ENCODE measurements at places on chromosomes 3 and 15.

DNA sequence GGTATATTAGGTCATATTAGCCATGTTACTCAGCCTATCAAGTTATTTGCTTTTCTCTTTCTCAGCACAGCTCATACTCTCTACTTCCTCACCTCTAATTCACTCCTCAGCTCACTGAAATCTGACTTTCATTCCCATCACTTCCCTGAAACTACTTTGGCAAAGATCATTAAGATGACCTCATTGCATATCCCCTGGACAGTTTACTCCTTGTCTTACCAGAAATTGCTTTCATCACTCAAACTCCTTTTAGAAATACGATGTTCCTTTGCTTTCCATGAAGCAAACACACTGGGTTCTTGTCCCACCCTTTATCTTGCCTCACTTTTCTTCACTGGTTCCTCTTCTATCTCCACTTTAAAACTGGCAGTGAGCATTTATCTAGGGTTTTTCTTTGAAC, 354.4 kb downstream of the TUSC7 start:
- no peak for DNase-seq

DNA sequence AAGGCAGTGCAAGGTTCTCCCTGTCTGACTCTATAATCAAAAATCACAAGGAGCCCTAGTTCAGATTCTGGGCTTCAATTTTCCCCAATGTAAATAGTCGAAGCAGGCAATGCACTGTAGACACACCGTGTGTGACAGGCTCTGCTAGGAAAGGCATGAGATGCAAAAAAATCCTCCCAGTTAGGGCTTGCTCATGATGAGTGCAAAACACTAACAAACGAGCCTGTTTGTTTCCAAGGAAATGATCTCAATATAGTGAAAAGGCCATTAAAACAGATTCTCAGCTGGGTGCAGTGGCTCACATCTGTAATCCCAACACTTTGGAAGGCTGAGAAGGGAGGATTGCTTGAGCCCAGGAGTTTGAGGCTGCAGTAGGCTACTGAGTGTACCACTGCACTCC, 55.7 kb downstream of the UMPS start:
- no peak for DNase-seq

GRCh38 chr3:188262913-188263683, 109.1 kb downstream of the LPP start:
- peak; percentile 18 for DNase-seq

GRCh38 chr15:28876131-28876844, 9.5 kb upstream of the APBA2 start:
- DNase-seq: no peak

GRCh38 chr3:30076899-30077298, 529.5 kb upstream of the TGFBR2 start:
- DNase-seq: no peak

DNA sequence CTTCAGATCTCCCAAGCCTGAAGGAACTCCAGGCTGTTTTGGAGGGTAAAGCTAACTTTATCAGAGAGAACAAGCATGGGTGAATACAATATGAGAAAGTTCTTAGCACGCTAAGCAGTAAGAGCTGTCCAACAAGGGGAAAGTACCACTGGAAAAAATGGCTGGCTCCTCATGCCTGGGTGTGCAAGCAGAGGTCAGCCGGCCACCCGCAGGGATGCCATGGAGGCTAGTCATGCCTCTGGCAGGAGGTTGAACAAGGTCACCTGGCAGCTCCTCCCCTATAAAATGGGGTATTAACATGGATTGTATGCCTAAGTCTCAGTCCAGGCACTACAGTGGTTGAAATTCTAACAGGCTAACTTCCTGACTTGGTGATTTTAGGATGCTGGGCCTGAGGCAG, 75.4 kb upstream of the SLC6A1 start:
- DNase-seq: no peak

DNA sequence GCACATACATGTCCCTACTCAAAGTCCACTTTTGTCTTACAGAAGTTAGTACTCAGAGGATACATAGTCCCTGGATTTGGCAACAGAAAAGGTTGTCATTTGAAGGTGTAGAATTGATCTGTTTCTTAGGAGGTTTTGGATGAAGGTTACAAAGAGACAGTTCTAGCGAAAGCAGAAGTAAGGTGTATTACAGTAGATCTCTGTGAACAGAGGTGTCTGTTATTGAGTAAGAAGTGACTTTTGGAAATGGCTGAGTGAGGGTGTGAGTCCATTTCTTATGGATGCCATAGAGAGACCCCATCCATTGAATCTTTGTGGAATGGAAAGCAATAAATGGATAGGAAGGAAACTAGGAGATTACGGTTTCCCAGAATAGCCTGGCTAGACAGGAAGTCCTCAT, 5.6 kb downstream of the ZNF662 start:
- no peak for DNase-seq

GRCh38 chr3:193078996-193079753, 161.5 kb upstream of the MB21D2 start:
- DNase-seq: no peak

- no peak for DNase-seq
These were observed 3.6 kb downstream of the CRTAP start for GRCh38 chr3:33117461-33117860.

DNA sequence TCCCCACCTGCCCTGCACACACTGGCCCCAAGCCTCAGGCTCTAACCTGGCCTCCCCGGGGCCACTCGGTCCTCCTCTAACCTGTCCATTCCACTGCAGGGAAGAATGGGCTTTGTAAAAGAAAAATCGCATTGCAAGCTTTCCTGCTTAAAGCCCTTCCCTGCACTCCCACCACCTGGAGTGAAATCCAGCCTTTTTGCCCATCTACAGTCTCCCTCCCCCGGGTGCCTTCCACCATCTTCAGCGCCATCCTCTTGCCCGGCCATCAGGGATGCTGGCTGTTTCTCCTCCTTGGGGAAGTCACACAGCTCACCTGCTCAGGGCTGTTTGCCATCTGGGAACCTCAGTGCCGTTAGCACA, 266.9 kb downstream of the OCA2 start:
- DNase-seq: no peak

- DNase-seq: no peak
These were observed 28.5 kb downstream of the PTPN23 start for GRCh38 chr3:47409284-47409683.

DNA sequence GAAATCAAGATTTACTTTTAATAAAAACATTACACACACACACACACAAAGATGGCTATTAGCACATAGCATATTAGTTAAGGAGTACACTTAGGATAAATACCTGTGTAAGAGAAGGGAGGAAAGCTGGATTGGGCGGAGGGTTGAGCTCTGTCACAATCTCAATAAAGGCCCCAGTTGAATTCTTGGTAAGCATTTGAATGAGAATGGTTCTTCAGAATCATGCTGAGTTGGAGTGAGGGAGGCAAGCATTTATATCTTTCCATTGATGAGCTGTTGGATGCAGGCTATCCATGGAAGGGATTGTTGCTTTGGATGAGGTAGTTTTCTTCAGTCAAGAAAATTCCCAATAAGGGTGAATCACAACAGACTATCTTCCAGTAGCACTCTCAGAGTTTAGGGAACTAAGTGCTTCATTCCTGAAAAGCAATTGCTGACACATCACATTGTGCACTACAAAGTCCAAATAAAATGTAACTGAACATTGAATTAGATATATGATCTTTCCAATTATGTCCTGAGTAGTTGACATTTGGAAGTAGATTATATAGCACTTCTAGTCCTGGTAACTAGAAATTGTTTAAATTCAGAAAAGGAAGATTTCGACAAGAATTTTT, 95.7 kb downstream of the SUCNR1 start:
- no peak for DNase-seq

- no peak for DNase-seq
These were observed 162.5 kb downstream of the FNDC3B start for GRCh38 chr3:172201870-172202236.

DNA sequence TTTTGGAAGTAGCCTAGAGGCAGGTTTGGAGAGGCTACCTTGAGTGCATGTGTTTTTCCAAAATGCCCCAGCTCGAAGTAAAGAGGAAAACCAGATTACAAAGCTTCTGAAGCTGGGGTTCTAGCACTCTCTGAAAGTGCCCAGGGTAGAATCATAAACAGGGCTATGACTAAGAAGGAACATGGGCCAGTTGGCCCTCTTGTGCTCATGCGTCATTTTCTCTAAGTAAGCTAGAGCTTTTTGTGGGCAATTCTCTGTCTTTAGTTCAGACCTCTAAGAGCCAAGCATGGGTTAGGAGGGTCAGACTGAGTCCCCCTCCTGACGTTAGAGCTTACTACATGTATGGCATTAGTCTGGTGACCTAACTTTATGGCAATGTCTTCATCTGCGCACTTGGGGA, 129.5 kb upstream of the UMPS start:
- DNase-seq: no peak

DNA sequence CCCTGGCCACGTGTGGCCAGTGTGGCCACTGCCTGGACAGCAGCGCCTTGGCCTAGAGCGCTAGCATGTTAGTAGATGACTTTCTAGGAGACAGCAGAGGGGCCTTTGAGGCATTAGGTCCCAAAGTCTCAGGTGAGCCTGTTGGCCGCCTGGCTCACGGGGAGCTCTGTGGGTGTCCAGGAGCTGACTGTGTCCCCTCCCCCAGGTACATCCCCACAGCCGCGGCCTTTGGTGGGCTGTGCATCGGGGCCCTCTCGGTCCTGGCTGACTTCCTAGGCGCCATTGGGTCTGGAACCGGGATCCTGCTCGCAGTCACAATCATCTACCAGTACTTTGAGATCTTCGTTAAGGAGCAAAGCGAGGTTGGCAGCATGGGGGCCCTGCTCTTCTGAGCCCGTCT, 17.0 kb downstream of the SEC61A1 start:
- DNase-seq: no peak

- DNase-seq: no peak
These were observed 134.2 kb downstream of the DUT start for GRCh38 chr15:48465410-48465809.

DNA sequence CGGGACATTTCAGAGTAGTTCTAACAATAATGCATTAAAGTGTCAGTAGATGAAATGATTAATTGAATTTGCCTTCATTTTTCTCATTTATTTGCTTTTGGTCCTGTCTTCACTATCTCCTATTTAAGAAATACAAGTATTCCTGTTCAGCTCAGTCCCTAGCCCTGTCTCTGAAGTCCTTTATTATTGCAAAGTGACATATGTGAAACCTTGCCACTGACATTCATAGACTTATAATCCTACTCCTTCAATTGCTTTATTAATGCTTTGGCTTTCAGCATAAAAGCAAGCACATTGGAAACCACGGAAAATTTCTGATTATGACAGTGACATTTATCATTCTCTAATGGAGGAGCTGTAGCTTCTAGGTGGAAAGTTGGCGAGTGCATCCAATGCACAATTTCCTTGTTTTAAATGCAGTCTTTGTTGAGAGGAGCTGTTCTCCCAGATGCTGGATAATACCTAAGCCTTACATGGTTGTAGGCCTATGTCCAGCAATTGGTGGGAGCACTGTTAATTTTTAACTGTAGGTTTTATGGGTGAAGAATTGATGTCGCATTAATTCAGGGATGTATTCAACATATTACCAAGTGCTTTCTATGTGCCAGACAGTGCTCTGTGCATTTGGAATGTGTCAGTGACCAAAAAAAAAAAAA, 337.8 kb downstream of the FEZF2 start:
- no peak for DNase-seq

DNA sequence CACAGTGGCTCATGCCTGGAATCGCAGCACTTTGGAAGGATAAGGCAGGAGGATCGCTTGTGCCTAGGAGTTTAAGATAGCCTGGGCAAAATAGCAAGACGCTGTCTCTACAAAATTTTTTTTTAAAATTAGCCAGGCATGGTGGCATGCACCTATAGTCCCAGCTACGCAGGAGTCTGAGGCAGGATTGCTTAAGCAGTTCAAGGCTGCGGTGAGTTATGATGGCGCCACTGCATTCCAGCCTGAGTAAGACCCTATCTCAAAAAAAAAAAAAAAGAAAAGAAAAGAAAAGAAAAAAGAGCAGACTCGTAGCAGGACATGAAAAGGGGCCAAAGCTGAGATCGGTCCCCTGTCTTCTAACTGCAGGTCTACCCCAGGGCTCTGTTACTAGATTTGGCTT, 18.9 kb downstream of the SRGAP3 start:
- no peak for DNase-seq

DNA sequence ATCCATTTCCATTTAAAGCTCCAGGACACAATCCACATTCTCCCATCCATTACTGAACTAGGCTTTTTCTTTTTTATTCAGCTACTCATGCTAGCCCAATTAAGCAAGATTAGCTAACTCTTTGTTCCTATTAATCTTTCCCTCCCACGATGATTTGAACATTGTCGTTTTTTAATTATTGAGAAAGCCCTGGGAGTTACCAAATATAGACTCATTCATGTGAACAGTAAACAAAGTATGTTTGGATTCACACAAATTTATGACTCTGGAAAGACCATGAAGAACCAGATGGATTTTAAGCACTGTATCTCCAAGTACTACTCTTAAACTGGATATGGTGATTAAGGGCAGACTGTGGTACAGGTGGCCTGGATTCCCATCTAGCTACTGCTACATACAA, 82.2 kb downstream of the STRIT1 start:
- no peak for DNase-seq

DNA sequence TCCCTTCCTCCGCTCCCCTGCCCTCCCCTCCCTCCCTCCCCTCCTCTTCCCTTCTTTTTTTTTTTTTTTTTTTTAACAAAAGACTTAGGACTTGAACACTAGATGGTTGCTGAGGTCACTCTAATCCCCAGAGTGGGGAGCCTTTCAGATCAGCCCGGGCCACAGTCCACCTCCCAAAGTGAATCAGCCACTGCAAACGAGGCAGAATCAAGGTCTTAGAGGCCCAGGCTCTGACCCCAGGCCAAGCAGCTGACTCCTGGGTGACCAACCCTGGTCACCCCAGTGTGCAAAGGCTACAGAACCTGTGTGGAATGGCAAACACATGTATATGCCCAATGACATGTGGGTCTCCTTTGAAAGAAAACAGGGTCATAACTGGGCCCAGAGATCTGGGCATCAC, 18.3 kb upstream of the EHD4 start:
- no peak for DNase-seq

DNA sequence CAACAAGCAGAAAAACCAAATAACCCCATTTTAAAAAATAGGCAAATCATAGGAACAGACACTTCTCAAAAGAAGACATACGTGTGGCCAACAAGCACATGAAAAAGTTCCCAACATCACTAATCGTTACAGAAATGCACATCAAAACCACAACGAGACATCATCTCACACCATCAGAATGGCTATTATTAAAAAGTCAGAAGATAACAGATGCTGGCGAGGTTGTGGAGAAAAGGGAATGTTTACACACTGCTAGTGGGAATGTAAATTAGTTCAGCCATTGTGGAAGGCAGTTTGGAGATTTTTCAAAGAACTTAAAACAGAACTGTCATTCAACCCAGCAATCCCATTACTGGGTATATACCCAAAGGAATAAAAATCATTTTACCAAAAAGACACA, 60.7 kb downstream of the ABI3BP start:
- no peak for DNase-seq

- DNase-seq: no peak
These were observed 43.3 kb downstream of the TOPAZ1 start for GRCh38 chr3:44284949-44285348.

GRCh38 chr3:102391491-102391890, 43.3 kb upstream of the ZPLD1 start:
- no peak for DNase-seq

- DNase-seq: no peak
These were observed 951.3 kb upstream of the SEMA6D start for GRCh38 chr15:46766021-46766420.

GRCh38 chr15:101827257-101827656, 15.3 kb downstream of the OR4F15 start:
- DNase-seq: no peak

- no peak for DNase-seq
These were observed 192.4 kb upstream of the PEX5L start for GRCh38 chr3:180229113-180229512.

GRCh38 chr3:194150252-194150934, 14.4 kb downstream of the HES1 start:
- no peak for DNase-seq
